NAMALWA (cell line): ENCODE measurements at places on chromosomes 6 and 20.

DNA sequence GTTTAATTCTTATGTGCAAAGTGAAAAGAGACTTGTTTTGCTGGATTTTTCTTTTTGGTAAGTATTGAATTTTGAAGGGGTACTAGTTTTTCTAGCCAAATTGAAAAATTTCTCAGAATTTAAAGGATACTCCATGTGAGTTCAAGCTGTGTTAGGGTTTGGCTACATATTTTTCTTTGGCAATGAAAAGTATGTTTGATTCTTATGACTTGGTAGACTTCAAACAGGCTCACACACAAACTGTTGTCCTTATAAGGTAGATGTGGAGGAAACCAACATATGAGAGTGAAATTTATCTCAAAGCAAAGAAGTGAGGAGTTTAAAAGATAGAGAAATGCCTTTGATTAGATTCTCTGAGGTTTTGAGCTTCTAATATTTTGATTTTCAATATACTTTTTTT is 356.7 kb downstream of the BCKDHB start:
- no peak for DNase-seq

DNA sequence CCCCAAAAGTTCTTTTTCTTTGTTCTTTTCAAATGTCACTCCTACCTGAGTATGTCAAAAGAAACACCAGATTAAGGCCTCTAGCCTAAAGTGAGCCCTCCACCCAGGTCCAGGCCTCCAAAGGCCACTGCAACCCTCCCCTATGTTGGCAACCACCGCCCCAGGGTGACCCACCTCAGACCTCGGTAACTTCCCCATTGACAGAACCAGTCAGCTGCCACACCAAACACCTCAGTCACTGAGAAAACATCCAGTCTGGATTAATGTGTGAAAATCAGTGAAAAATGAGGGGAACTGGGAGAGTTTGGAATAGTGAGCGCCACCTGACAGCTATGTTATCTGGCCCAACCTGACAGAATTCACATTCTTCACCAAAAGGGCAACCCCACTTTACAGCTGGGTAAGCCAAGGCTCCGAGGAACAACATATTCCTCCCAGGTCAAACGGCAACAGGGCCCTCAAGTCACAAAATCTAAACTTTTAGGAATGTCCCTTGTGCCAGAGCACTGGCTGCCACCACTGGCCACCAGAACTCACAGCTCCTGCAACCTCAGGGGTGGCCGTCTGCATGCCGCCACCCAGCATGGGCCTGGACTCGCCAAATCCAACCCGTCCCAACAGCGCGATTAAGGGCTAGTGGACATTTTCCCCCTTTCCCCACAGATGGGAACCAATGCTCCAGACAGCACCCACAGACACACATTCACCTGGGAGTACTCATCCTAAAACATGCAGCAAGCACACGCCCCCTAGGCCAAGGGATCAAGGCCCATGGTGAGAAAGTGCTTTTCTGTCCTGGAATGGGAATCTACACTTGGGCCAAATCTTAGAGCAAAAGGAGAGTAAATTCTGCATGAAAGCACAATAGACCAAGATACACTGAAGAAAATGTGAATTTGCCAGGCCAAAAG is 4.8 kb downstream of the TAF4 start:
- DNase-seq: no peak

DNA sequence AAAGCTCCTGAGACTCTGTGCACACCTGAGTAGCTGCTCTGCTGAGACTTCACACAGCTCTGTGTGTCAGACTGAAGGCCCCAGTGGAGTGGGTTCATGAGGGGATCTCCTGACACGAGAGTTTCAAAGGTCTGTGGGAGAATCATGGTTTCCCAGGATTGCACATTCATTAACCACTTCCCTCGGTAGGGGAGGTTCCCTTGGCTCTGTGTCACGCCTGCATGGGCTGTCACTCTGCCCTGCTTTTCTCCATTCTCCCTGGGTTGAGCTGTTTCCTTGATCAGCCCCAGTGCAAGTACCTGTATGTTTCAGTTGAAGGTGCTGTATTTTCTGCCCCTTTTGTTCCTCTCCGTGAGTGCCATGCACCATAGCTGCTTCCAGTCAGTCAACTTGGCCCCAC is 236.9 kb downstream of the EPM2A start:
- DNase-seq: no peak

DNA sequence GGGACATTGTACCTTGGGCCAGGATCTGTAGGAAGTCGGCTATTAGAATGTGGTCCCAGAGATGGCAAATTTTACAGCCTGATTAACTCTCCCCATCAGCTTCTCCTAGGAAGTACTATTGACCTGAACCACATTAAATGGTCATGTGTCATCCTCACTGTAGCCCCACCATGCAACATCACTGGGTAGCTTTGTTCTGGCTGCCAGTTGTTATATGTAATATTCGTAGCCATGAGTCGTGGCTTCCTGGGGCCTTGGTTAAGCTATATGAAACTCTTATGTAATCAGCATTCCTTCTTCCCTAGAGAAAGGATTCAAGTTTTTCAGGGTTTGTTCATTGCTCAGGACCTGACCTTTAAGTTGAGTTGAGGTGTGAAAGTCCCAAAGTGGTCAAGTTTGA is 125.7 kb downstream of the ANKS1A start:
- DNase-seq: no peak

GRCh38 chr20:46789339-46790028 is 80.0 kb downstream of the SLC2A10 start:
- no peak for DNase-seq

GRCh38 chr20:55166063-55166462 is 690.7 kb downstream of the DOK5 start:
- DNase-seq: no peak

- no peak for DNase-seq
These were observed 26.2 kb upstream of the LRRC1 start for GRCh38 chr6:53768636-53769035.

DNA sequence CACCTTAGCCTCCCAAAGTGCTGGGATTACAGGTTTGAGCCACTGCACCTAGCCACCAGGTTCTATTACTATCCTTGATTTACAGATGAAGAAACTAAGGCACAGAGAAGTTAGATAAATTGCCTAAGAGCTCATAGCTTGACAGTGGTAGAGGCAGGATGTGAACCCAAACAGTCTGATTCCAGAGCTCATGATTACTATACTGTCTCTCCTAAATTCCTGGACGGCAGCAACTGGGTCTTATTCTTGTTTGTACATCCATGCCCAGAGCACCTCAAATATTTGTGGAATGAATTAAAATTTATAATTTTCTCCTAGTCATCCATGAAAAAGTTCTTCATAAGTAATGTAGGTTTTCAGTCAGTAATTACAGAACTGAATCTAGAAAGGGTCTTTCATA is 15.1 kb downstream of the PDSS2 start:
- DNase-seq: no peak

GRCh38 chr6:158528826-158529225 is 31.1 kb upstream of the TMEM181 start:
- DNase-seq: no peak

- peak; percentile 96 for DNase-seq
These were observed 29.2 kb downstream of the TFEB start for GRCh38 chr6:41705996-41706835.

DNA sequence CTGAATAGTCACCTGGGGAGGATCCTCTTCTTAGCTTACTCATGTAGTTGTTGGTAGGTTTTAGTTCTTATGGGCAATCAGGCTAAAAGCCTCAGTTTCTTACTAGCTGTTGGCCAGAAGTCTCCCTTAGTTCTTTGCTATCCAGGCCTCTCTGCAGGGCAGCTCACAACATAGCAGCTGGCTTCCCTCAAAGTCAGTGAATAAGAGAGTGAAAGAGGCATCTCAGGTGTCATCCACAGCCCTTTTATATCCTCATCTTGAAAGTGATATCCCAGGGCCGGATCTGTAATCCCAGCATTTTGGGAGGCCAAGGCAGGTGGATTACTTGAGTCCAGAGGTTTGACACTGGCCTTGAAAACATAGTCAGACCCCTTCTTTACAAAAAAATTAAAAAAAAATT is 42.1 kb upstream of the FOXA2 start:
- DNase-seq: no peak

DNA sequence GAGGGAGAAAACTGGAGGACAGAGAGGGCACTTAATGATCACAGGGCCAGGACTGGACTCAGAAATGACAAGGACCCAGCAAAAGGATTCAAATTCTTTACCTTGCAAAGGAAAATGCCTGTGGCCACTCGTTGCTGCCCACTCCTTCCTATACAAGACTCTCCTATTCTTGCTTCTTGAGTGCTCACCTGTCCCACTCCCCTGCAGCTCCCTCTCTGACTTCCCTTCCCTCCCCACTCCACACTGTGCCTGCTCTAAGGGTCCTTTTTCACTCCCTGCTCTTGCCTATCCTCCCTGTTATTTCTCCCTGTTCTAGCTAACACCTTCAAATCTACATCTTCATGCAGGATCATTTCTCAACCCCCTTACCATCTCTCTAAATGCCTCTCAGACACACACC is 56.1 kb downstream of the UNC5CL start:
- no peak for DNase-seq

- no peak for DNase-seq
These were observed 33.5 kb downstream of the DLL1 start for GRCh38 chr6:170257376-170257775.
